ENCODE measurements at places on chromosomes 12 and 14. TPM values are rescaled to one million over a fixed set of nuclear protein-coding genes. Genes with fewer than 3 reads are reported as not detected.

- DNase-seq, result no peak
- H3K36me3 ChIP-seq, result no peaks in the 10 kb centered on the region
- peaks cover 9% of the 10 kb centered on the region for H3K4me1 ChIP-seq
- no peak overlapping the region for H3K4me3 ChIP-seq
- peak overlapping the region; percentile 10 for H3K27ac ChIP-seq
These were observed 34.0 kb downstream of the EGLN3 start for GRCh38 chr14:33916663-33917565.

GRCh38 chr14:99258876-99259726, 12.9 kb downstream of the BCL11B start:
- H3K27ac ChIP-seq, result peak overlapping the region; percentile 68
- H3K36me3 ChIP-seq, result no peaks in the 10 kb centered on the region
- peaks cover 22% of the 10 kb centered on the region for H3K27me3 ChIP-seq
- no peak overlapping the region for H3K4me3 ChIP-seq
- no peaks in the 10 kb centered on the region for H3K4me1 ChIP-seq

ASIC1 gene
- total RNA-seq, result 0.75 TPM

COL2A1 gene
- 4.2 TPM for total RNA-seq

GRCh38 chr12:117863002-117863709, 105.6 kb downstream of the KSR2 start:
- H3K27ac ChIP-seq, result no peak overlapping the region
- no peaks in the 10 kb centered on the region for H3K27me3 ChIP-seq
- no peak for DNase-seq
- no peak overlapping the region for H3K4me3 ChIP-seq
- no peaks in the 10 kb centered on the region for H3K4me1 ChIP-seq
- no peaks in the 10 kb centered on the region for H3K36me3 ChIP-seq

GRCh38 chr14:74333909-74334308, 14.4 kb upstream of the VRTN start:
- H3K4me3 ChIP-seq, result no peak overlapping the region
- no peak overlapping the region for H3K27ac ChIP-seq
- H3K36me3 ChIP-seq, result no peaks in the 10 kb centered on the region
- H3K27me3 ChIP-seq, result peaks cover 6% of the 10 kb centered on the region
- no peak for DNase-seq

SLC8A3 gene
- total RNA-seq, result 1.9 TPM

- H3K27ac ChIP-seq, result no peak overlapping the region
- no peaks in the 10 kb centered on the region for H3K27me3 ChIP-seq
- H3K4me1 ChIP-seq, result no peaks in the 10 kb centered on the region
- no peak for DNase-seq
These were observed 155.2 kb downstream of the LRIG3 start for GRCh38 chr12:58765076-58765475.

BHLHE41 gene
- total RNA-seq, result 12.2 TPM
